ENCODE measurements at places on chromosomes 3 and 15.

DNA sequence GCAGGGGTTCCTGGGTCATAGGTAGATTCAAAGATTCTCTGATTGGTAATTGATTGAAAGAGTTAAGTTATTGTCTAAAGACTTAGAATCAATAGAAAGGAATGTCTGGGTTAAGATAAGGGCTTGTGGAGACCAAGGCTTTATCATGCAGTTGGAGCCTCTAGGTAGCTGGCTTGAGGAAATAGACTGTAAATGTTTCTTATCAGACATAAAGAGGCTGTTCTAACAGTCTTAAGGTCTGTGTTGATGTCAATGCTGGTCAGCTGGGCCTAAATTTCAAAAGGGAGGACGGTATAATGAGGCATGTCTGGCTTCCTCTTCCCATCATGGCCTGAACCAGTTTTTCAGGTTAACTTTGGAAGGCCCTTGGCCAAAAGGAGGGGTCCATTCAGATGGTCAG lies 48.9 kb downstream of the GASK1A start:
- H3K36me3 ChIP-seq, result no peaks in the 10 kb centered on the region
- H3K4me1 ChIP-seq, result peaks cover 30% of the 10 kb centered on the region
- no peak for DNase-seq
- no peak overlapping the region for H3K4me3 ChIP-seq

GRCh38 chr3:49339581-49339940 lies 292 bp downstream of the USP4 start:
- H3K4me3 ChIP-seq, result peak overlapping the region; percentile 97
- H3K4me1 ChIP-seq, result peaks cover 42% of the 10 kb centered on the region
- no peaks in the 10 kb centered on the region for H3K27me3 ChIP-seq
- DNase-seq, result peak; percentile 34
- H3K36me3 ChIP-seq, result peaks cover 25% of the 10 kb centered on the region

GRCh38 chr3:126407412-126408044 lies 12.8 kb downstream of the CFAP100 start:
- H3K27ac ChIP-seq, result no peak overlapping the region
- no peak overlapping the region for H3K4me3 ChIP-seq
- peaks cover 39% of the 10 kb centered on the region for H3K27me3 ChIP-seq

- H3K36me3 ChIP-seq, result peaks cover 12% of the 10 kb centered on the region
- DNase-seq, result no peak
- peaks cover 54% of the 10 kb centered on the region for H3K4me1 ChIP-seq
- no peak overlapping the region for H3K4me3 ChIP-seq
- H3K27ac ChIP-seq, result no peak overlapping the region
- H3K27me3 ChIP-seq, result no peaks in the 10 kb centered on the region
These were observed 8.0 kb upstream of the ANKRD28 start for GRCh38 chr3:15805756-15806266.

DNA sequence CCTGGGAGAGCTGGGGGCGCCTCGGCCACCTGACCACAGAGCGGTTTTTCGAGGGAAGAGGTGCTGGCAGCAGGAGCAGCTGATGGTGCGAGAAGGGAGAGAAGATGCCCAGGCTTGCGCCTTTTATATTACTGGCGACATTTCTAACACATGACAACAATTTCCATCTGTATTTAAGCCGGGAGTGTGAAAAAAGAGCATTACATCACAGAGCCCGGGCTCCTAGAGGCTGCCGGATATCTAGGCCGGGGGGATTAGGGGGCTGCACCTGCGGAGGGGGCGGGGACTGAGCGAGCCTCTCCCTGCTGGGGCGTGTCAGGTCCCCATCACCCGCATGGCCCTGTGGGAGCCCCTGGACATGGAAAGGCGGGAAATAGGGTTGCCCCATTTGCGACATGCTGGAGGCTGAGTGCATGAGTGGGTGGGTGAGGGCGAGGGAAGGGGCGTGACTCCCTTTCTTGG lies 440.7 kb downstream of the MAGI1 start:
- H3K27ac ChIP-seq, result no peak overlapping the region
- H3K4me3 ChIP-seq, result no peak overlapping the region
- H3K4me1 ChIP-seq, result no peaks in the 10 kb centered on the region
- no peaks in the 10 kb centered on the region for H3K36me3 ChIP-seq
- DNase-seq, result no peak

GRCh38 chr3:195801251-195802183 lies 10.2 kb downstream of the MUC4 start:
- H3K4me1 ChIP-seq, result peaks cover 35% of the 10 kb centered on the region
- peaks cover 48% of the 10 kb centered on the region for H3K27me3 ChIP-seq
- H3K36me3 ChIP-seq, result peaks cover 2% of the 10 kb centered on the region
- no peak overlapping the region for H3K4me3 ChIP-seq
- peak overlapping the region; percentile 50 for H3K27ac ChIP-seq
- no peak for DNase-seq

GRCh38 chr15:48029642-48030041 lies 91.1 kb upstream of the SLC24A5 start:
- no peaks in the 10 kb centered on the region for H3K36me3 ChIP-seq
- no peak overlapping the region for H3K27ac ChIP-seq
- no peaks in the 10 kb centered on the region for H3K4me1 ChIP-seq
- H3K27me3 ChIP-seq, result peaks cover 16% of the 10 kb centered on the region

GRCh38 chr3:195025884-195026200 lies 245.1 kb downstream of the XXYLT1 start:
- no peaks in the 10 kb centered on the region for H3K27me3 ChIP-seq
- no peak overlapping the region for H3K27ac ChIP-seq
- H3K4me1 ChIP-seq, result no peaks in the 10 kb centered on the region
- no peak overlapping the region for H3K4me3 ChIP-seq

GRCh38 chr3:15453991-15454625 lies 26.7 kb downstream of the EAF1 start:
- H3K27ac ChIP-seq, result no peak overlapping the region
- no peaks in the 10 kb centered on the region for H3K36me3 ChIP-seq
- no peak overlapping the region for H3K4me3 ChIP-seq

DNA sequence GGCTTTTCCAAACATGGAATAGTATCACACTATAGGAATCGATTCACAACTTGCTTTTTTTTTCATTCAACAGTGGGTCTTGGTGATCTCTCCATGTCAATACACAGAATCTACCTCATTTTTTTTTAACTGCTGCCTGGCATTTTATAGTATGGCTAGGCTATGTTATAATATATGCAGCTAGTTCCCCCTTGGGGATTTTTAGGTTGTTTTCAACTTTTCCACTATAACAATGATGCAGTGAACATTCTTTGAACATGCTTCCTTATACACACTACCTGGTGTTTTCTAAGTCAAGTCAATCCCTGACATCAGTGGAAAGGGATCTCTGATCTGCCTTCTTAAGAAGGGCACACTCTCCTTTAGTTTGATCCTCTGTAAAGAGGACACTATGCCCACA lies 46.5 kb upstream of the PLXND1 start:
- peaks cover 1% of the 10 kb centered on the region for H3K36me3 ChIP-seq
- peaks cover 8% of the 10 kb centered on the region for H3K4me1 ChIP-seq
- no peaks in the 10 kb centered on the region for H3K27me3 ChIP-seq
- H3K27ac ChIP-seq, result no peak overlapping the region

GRCh38 chr15:47500842-47501241 lies 216.5 kb upstream of the SEMA6D start:
- peaks cover 17% of the 10 kb centered on the region for H3K27me3 ChIP-seq
- H3K4me3 ChIP-seq, result no peak overlapping the region
- H3K27ac ChIP-seq, result no peak overlapping the region

DNA sequence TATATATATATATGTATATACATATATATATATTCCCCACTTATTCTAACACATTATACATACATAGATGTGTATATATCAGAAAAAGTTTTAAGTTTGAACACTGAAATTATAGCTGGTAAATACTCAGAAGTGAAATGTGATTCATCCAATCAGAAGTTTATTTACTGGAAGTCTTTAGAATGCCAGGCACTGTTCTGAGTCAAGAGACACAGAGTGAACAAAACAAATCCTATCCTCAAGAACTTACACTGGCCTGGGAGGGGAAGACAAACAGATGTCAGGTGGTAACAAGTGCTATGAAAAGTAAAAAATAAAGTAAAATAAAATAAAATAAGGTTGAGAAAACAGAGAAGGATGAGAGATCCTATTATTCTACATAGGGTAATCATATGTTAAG lies 13.4 kb downstream of the DHX36 start:
- no peak overlapping the region for H3K4me3 ChIP-seq
- no peak overlapping the region for H3K27ac ChIP-seq
- no peaks in the 10 kb centered on the region for H3K27me3 ChIP-seq

DNA sequence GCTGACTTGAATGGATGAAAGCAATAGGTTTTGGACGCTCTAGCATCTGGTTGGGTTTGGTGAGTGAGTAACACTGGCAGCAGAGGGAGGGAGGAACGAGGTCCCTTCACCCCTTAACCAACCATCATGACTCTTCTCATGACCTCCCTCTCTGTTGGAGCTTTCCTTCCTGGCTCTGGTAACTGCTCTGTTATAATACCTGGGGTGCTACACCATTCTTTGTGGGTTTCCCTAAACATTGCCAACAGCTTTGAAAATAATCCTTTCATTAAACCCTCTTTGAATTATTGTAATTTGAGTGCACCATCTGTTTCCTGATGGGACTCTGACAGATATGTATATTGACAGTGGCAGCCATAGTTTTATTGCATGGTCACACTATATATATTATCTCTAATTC lies 146.2 kb upstream of the PTPRG start:
- no peaks in the 10 kb centered on the region for H3K4me1 ChIP-seq
- H3K4me3 ChIP-seq, result no peak overlapping the region
- no peak for DNase-seq
- H3K36me3 ChIP-seq, result no peaks in the 10 kb centered on the region

DNA sequence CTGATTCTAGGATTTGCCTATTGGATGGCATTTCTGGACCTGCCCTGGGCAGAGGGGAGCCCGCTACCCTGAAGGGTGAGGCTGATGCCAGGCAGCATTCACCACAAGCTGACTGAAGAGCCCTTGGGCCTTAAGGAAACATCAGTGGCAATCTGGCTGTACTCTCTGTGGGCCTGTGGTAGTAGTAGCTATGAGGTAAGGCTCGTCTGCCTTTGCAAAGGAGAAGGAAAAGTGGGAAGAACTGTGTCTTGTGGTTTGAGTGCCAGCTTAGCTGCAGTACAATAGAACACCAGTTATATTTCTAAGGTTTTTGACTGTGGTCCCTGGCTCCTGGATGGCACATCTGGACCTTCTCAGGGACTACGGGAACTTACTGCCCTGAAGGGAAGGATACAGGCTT lies 51.5 kb downstream of the SPTSSB start:
- peaks cover 5% of the 10 kb centered on the region for H3K36me3 ChIP-seq
- H3K27ac ChIP-seq, result no peak overlapping the region
- peaks cover 4% of the 10 kb centered on the region for H3K4me1 ChIP-seq
- peaks cover 32% of the 10 kb centered on the region for H3K27me3 ChIP-seq
- no peak overlapping the region for H3K4me3 ChIP-seq

DNA sequence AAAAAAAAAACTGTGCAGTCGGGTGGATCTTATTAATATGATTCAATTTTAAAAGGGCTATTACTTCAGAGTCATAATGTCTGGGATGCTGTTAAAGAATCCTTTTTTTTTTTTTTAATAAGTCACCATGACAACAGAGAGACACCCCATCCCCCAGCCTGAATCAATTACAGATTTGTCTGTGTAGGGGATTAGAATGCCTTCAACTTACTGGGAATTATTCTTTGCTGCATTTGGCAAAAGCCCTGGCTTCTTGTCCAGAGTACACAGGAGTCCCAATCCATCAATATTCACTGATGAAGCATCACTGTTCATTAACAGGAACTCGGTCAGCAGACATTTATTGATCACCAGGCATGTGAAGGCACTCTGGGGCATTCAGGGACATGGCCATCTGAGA lies 12.7 kb upstream of the PXYLP1 start:
- no peaks in the 10 kb centered on the region for H3K27me3 ChIP-seq
- H3K27ac ChIP-seq, result no peak overlapping the region
- H3K36me3 ChIP-seq, result no peaks in the 10 kb centered on the region
- H3K4me1 ChIP-seq, result no peaks in the 10 kb centered on the region

DNA sequence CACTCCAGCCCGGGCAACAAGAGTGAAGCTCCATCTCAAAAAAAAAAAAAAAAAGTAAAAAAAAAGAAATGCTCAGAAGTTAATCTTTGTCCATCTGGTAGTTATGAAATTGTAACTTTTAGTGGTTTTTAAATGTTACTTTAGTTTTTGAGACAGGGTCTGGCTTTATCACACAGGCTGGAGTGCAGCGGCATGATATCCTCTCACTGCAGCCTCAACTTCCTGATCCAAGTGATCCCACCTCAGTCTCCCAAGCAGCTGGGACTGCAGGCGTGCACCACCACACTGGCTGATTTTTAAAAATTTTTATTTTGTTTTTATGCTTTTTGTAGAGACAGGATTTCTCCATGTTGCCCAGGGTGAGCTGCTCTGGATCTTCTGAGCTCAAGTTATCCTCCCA lies 1.3 kb downstream of the RNU5B-1 start:
- H3K4me1 ChIP-seq, result peaks cover 20% of the 10 kb centered on the region
- no peak for DNase-seq
- H3K27ac ChIP-seq, result no peak overlapping the region
- H3K27me3 ChIP-seq, result peaks cover 7% of the 10 kb centered on the region
- H3K36me3 ChIP-seq, result no peaks in the 10 kb centered on the region

GRCh38 chr15:83304861-83305703 lies 20.6 kb upstream of the BNC1 start:
- no peak overlapping the region for H3K4me3 ChIP-seq
- H3K27ac ChIP-seq, result no peak overlapping the region
- H3K36me3 ChIP-seq, result no peaks in the 10 kb centered on the region

DNA sequence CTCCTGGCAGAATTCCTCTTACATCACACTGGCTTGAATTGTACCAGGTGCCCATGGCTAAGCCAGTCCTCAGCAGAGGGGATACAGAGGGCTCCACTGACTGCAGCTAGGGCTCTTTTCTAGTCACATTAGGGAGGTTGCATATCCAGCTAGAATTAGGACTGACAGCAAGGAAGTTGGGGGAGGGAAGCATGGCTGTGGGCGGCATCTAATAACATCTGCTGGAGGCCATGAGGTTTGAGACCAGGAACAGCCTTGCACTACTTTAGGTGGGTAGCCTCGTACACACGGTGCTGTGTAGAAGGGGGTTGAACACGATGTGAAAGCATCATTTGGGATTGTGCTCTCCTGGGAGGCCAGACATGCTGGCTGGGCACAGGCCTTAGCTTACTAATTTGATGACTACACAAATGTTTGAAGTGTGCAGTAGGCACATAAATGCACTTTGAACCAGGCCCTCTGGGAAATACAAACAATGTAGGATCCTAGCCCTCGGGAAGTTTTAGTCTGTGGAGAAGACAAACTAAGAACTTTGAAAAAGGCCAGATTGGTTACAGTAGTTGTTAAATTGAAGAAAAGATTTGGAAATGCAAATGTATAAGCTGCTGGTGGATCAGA lies 30.2 kb downstream of the CHCHD6 start:
- DNase-seq, result no peak
- no peak overlapping the region for H3K27ac ChIP-seq
- H3K36me3 ChIP-seq, result peaks cover 54% of the 10 kb centered on the region
- H3K4me3 ChIP-seq, result no peak overlapping the region
- no peaks in the 10 kb centered on the region for H3K27me3 ChIP-seq

GRCh38 chr3:140863580-140864009 lies 78.0 kb upstream of the SLC25A36 start:
- H3K27me3 ChIP-seq, result peaks cover 3% of the 10 kb centered on the region
- no peak overlapping the region for H3K4me3 ChIP-seq
- no peak overlapping the region for H3K27ac ChIP-seq
- peak; percentile 19 for DNase-seq
- peaks cover 3% of the 10 kb centered on the region for H3K4me1 ChIP-seq

Data from activated naive CD8-positive, alpha-beta T cell treated with anti-CD3 and anti-CD28 coated beads for 36 hours (primary cell).